ENCODE measurements at places on chromosomes 5 and 9.
A peak's percentile ranks its signal among the peaks of the same experiment; 100 is the strongest.

DNA sequence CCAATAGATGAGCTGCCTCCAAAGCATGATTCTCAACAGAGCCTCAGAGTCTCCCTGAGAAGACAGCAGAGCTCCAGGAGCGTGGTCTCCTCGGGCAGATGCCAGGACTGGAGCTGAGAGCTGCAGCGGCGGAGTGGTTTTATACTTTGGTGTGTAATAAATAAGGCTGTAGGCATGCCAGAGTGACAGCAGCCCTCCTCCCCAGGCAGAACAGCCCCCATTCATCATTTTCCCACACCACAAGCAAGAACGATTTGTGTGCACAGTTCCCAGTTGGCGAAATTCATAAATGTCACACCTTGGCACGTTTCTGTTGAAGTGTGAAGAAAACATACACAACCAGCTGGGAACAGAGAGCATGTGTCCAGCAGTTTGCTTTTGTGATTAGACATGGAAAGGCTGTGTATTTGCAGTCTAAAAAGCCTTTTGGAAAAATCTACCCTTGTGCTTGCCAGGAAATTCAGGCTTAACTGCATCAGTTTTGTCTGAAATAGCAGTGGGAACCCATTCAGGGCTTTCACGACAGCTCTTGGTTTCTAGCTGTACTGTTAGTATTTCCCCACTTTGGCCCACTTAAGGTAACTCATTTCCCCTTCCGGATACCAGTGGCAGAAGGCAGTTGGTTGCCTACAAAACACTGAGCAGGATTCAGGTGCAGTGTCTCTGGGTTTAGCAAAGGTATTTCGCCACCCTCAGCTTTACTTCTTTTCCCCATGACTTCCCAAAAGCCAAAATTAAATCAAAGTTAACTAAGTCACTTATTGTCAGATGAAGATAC, at the start of gene C1QTNF3:
C1QTNF3 (minus strand) TSS at position 115 of the 778 bp plus-strand sequence; CDS start at position 27, 88 bp downstream.
- no peaks in the 10 kb centered on the region for H3K36me3 ChIP-seq
- no peaks in the 10 kb centered on the region for H3K27me3 ChIP-seq
- DNase-seq: no peak
- no peak within 1 kb of the TSS for H3K27ac ChIP-seq
- H3K4me1 ChIP-seq: no peaks in the 10 kb centered on the region
- H3K4me3 ChIP-seq: no peak within 1 kb of the TSS

- no peak for DNase-seq
- H3K36me3 ChIP-seq: no peaks in the 10 kb centered on the region
- no peaks in the 10 kb centered on the region for H3K4me1 ChIP-seq
- peaks cover 17% of the 10 kb centered on the region for H3K27me3 ChIP-seq
- H3K27ac ChIP-seq: no peak overlapping the region
- no peak overlapping the region for H3K4me3 ChIP-seq
These were observed 229.6 kb downstream of the GLIS3 start for GRCh38 chr9:4070266-4070665.

DNA sequence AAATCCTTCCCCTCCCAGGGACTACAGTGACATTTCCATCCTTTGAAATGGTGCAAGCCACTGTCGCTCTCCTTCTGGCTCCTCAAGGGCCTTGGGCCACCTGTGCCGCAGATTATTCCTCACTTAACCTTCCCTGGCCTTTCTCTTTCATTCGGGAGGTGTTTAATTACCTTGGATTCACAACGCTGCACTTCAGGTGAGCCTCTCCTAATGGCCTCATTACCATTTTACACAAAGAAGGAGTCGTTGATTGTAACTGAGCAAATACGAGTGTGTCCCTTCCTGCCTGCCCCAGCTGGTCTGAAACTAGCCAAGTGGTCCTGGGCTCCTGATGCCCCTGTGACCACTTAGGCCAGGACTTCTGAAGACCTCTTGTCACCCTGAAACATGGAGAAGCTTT, 205.0 kb downstream of the CRB2 start:
- H3K36me3 ChIP-seq: peaks cover 6% of the 10 kb centered on the region
- no peak overlapping the region for H3K4me3 ChIP-seq
- no peak overlapping the region for H3K27ac ChIP-seq
- DNase-seq: no peak
- peaks cover 15% of the 10 kb centered on the region for H3K4me1 ChIP-seq
- H3K27me3 ChIP-seq: peaks cover 9% of the 10 kb centered on the region

DNA sequence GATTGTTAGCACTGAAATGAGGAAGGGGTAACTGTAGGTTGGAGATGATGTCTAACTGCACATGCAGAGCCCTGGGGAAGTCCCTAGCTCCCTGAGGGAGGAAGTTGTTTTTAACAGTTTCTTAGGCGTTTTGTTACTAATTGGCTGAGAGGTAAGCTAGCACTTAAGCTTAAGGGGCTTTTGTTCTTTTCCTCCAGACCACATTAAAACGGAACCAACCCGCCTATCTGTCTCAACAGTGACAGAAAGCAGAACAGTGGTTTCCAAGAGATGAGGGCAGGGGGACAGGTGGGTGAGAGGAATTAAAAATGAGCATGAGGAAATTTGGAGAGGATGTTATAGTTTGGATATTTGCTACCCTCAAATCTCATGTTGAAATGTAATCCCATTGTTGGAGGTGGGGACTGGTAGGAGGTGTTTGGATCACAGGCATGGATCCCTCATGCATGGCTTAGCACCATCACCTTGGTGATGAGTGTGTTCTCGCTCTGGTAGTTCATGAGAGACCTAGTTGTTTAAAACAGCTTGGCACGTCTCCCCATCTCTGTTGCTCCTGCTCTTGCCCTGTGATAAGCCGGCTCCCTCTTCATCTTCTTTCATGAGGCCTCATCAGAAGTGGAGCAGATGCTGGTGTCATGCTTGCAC, 38.9 kb downstream of the LYRM7 start:
- DNase-seq: peak; percentile 58
- peak overlapping the region; percentile 76 for H3K4me3 ChIP-seq
- H3K27me3 ChIP-seq: no peaks in the 10 kb centered on the region
- peaks cover 55% of the 10 kb centered on the region for H3K4me1 ChIP-seq
- H3K36me3 ChIP-seq: peaks cover 8% of the 10 kb centered on the region

DNA sequence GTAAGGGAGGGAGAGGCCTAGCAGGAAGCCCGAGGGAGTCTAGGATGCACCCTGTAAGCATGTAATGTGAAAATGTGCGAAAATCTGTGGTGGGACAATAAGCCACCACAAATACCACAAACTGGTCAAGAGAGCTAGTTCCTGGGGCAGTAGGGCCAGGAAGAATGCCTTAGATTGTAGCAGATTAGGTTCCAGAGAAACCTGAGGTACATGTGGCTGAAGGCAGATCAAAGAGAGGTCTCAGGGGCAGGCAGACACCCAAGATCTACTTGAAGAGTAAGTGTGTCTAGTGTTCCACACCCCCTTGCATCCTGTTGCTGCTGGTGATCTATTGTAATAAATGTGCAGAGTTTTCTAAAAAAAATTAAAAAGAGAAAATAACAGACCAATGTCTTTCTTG, 1677.3 kb upstream of the CDH6 start:
- no peak for DNase-seq
- H3K27ac ChIP-seq: no peak overlapping the region
- H3K4me3 ChIP-seq: no peak overlapping the region
- H3K4me1 ChIP-seq: no peaks in the 10 kb centered on the region

DNA sequence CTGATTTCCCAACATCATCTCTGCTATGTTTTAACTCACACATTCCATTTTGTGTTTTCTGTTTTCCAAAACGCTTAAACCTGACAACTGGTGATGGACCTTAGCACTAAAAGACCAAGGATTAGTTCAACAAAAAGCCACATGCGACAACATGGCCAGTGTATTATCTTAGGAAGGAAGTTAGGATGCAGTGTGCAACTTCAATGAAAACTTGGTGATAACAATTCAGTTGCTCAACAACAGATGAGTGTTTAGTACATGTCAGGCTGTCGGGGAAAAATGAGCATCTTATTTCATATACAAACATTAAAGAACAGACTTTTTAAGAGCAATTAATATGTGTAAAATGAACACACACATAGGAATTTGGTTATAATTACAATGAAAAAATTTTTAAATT, 780.0 kb downstream of the SEMA5A start:
- no peak overlapping the region for H3K4me3 ChIP-seq
- no peak overlapping the region for H3K27ac ChIP-seq
- no peaks in the 10 kb centered on the region for H3K36me3 ChIP-seq

DNA sequence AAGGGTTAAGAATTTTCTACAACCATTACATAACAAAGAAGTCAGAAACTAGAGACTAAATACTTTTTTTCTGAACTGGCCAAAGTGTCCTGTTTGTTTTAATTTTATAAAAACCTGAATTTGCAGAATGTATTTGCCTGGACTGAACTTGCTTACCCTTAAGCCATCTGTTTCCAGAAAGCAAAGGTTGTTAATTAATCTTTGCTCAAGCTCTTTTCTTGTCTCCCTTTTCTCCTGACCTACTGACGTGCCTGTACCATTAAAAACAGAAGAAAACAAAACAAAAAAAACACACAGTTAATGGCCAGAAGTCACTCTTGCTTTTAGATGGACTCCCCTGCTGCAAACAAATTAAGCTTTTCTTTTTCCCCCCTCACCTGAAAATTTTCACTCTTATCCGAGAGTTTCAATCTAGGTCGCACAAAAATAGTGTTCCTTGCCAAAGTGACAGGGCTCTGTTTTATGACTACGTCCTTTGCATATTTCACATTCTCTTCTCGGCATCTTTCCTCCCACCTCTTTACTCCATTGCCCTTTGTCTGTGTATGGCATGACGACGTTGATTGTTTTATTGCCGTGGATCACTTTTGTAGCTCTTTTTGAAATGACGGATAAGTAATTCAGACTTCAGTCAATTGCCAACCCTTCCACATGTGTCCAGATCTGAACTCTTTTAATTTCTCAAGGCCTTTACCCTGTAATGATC, 333.8 kb upstream of the GRIN3A start:
- no peak overlapping the region for H3K4me3 ChIP-seq
- no peaks in the 10 kb centered on the region for H3K27me3 ChIP-seq
- no peak for DNase-seq
- H3K36me3 ChIP-seq: no peaks in the 10 kb centered on the region
- H3K27ac ChIP-seq: no peak overlapping the region

- DNase-seq: peak; percentile 50
- no peaks in the 10 kb centered on the region for H3K4me1 ChIP-seq
- no peaks in the 10 kb centered on the region for H3K27me3 ChIP-seq
These were observed 234.3 kb upstream of the ANKH start for GRCh38 chr5:15105799-15106393.

GRCh38 chr5:107774316-107774715, 103.6 kb upstream of the EFNA5 start:
- no peak overlapping the region for H3K4me3 ChIP-seq
- no peaks in the 10 kb centered on the region for H3K4me1 ChIP-seq
- peaks cover 23% of the 10 kb centered on the region for H3K27me3 ChIP-seq
- no peak overlapping the region for H3K27ac ChIP-seq

GRCh38 chr5:76223696-76224095, 140.5 kb downstream of the SV2C start:
- no peaks in the 10 kb centered on the region for H3K4me1 ChIP-seq
- no peaks in the 10 kb centered on the region for H3K27me3 ChIP-seq
- no peaks in the 10 kb centered on the region for H3K36me3 ChIP-seq
- no peak overlapping the region for H3K27ac ChIP-seq
- DNase-seq: no peak

DNA sequence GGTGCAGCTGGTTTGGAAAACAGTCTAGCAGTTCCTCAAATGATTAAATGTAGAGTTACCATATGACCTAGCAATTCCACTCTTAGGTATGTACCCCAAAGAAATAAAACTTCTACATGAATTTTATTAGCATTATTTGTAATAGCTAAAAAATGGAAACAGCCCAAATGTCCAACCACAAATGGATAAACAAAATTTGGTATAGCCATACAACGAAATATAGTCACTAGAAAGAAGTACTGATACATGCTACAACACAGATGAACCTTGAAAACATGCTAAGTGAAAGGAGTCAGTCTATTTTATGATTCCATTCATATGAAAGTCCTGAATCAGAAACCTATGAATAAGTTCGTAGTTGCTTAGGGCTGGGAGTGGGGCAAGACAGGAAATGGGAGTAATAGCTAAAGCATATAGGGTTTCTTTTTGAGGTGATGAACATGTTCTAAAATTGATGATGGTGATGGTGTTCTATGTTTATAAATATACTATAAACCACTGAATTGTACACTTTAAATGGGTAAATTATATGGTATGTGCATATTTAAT, 6.3 kb downstream of the GDF9 start:
- H3K36me3 ChIP-seq: no peaks in the 10 kb centered on the region
- H3K4me3 ChIP-seq: no peak overlapping the region
- peaks cover 12% of the 10 kb centered on the region for H3K27me3 ChIP-seq
- no peak overlapping the region for H3K27ac ChIP-seq

GRCh38 chr5:97406946-97407676, 224.1 kb upstream of the RIOK2 start:
- no peaks in the 10 kb centered on the region for H3K27me3 ChIP-seq
- H3K36me3 ChIP-seq: no peaks in the 10 kb centered on the region
- no peaks in the 10 kb centered on the region for H3K4me1 ChIP-seq
- no peak for DNase-seq
- H3K27ac ChIP-seq: no peak overlapping the region
- H3K4me3 ChIP-seq: no peak overlapping the region

DNA sequence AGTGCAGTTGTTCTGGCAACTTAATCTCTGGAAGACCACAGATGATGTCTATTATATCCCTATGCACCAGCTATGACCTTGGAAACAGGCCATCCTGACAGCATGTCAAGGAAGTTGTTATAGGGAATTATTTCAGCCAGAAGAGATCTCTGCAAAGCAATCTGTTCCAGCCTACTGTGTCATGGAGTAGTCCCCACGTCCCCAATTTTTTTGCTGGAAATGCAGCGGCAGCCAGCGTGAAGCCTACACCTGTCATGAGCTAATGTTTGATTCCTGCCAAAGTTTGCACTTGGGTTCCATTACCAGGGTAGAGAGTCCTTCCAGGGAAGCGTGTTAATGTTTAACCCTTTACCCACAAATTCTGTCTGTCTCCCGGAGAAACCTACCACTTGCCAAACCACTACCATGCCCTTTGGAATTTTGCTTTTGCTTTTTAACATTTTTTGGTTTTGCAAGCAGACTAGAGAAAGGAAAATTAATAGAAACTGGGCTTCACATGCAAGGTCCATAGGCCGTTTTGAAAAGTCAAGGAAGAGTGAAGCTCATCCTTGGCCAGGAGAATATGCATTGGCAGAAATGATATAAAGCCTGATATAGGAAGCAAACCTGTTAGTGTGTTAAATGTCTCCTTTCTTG, 174.9 kb upstream of the SPRY4 start:
- H3K4me3 ChIP-seq: no peak overlapping the region
- H3K27me3 ChIP-seq: peaks cover 2% of the 10 kb centered on the region
- H3K27ac ChIP-seq: no peak overlapping the region
- peaks cover 3% of the 10 kb centered on the region for H3K4me1 ChIP-seq
- DNase-seq: no peak

GRCh38 chr9:124004593-124004992, 7.0 kb upstream of the LHX2 start:
- DNase-seq: no peak
- H3K27ac ChIP-seq: no peak overlapping the region
- H3K36me3 ChIP-seq: peaks cover 4% of the 10 kb centered on the region
- H3K4me3 ChIP-seq: no peak overlapping the region

- no peaks in the 10 kb centered on the region for H3K36me3 ChIP-seq
- no peak for DNase-seq
- H3K27me3 ChIP-seq: peaks cover 15% of the 10 kb centered on the region
- H3K4me3 ChIP-seq: no peak overlapping the region
These were observed 40.9 kb downstream of the NFIB start for GRCh38 chr9:14272927-14273528.

- no peak within 1 kb of the TSS for H3K27ac ChIP-seq
- DNase-seq: no peak
- peaks cover 1% of the 10 kb centered on the region for H3K36me3 ChIP-seq
- H3K4me3 ChIP-seq: peak within 1 kb of the TSS; percentile 41
These were observed at the start of gene CFAP90 for GRCh38 chr5:7850395-7851239. CFAP90 (minus strand) TSS chr5:7851133; CDS start chr5:7851021, 112 bp downstream.
